Immature natural killer cell (primary cell): ENCODE measurements at places on chromosomes 4 and X. TPM values are rescaled to one million over a fixed set of nuclear protein-coding genes. Genes with fewer than 3 reads are reported as not detected.

PRDX4 gene
- 49.1 TPM for polyA plus RNA-seq

SUPT20HL1 gene
- polyA plus RNA-seq: not detected

GRCh38 chrX:4043951-4044350 is 330.5 kb upstream of the PRKX start:
- DNase-seq: no peak

- DNase-seq: no peak
Observed at GRCh38 chr4:116118221-116118620, 967.2 kb downstream of the TRAM1L1 start.

GRCh38 chr4:36281384-36282106 is at the start of gene DTHD1:
Gene DTHD1, plus strand, starts transcription at chr4:36281616. Its CDS starts 143 bp downstream, at chr4:36281759.
- peak; percentile 75 for DNase-seq

DNA sequence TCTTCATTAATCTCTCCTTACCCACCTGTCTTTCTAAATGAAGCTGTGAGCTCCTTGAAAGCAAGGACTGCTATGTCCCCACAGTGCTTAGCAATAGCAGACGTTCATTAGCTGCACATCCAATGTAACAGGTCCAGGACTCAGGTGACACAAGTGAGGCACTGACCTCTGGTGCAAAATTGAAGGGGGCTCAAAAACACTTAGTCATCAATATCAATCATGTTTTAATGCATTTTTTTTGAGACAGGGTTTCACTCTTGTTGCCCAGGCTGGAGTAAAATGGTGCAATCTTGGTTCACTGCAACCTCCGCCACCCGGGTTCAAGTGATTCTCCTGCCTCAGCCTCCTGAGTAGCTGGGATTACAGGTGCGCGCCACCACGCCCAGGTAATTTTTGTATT is 56.1 kb upstream of the ADGRG2 start:
- no peak for DNase-seq

GRCh38 chr4:42642845-42643615 is 13.9 kb downstream of the ATP8A1 start:
- no peak for DNase-seq

- no peak for DNase-seq
Observed at GRCh38 chr4:56630876-56631666, 50.0 kb downstream of the HOPX start.
